Stimulated activated CD8-positive, alpha-beta memory T cell treated with anti-CD3 and anti-CD28 coated beads, Interleukin-4, amount 100 ng/mL, for 48 hours (primary cell): ENCODE measurements at places on chromosomes 5 and 9.

- no peak for DNase-seq
Measured at GRCh38 chr5:51395245-51395644, 12.0 kb downstream of the ISL1 start.

GRCh38 chr9:87324613-87325194 lies 173.0 kb upstream of the DAPK1 start:
- no peak for DNase-seq

DNA sequence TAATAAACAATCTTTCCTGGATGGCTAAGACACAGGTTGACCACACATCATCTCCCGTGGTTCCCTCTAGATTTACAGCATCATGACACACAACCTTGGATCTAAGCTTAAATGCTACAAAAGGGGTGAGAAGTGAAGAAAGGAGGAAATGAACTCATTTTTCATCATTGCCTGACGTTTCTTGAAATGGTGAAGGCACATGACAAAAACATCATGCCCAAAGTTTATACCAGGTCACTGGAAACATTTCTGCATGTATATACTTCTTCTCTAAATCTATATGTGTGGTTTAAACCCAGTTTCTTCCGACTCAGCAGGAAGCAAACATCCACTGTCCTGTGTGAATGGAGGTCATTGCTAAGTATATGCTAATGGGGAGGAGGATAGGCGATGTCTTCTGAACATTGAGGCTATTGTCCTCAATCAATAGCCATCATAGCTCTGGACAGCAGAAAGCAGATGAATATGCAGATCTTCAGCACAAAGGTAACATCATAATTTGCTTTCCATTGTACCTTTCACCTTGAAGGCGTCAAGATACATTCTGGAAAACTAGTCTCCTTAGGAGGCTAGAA lies 137.4 kb downstream of the MED27 start:
- no peak for DNase-seq

DNA sequence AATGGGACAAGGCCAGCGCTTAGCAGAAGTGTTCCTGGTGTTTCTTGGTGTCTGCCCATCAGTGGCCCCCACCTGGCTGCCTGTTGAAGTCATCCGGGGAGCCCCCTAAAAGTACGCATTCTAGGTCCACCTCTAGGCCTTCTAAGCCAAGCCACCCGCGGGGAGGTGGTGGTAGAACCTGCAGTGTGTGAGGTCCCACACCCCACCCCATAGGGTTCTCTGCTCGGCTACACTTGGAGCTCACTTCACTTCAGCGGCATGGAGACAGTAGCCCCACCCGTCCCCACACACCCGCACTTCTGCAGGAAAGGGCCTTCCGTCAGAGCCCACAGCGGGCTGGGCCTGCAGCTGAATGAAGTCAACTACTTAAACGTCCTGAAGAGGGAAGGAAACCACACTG lies 29.6 kb upstream of the FCN2 start:
- DNase-seq: no peak

DNA sequence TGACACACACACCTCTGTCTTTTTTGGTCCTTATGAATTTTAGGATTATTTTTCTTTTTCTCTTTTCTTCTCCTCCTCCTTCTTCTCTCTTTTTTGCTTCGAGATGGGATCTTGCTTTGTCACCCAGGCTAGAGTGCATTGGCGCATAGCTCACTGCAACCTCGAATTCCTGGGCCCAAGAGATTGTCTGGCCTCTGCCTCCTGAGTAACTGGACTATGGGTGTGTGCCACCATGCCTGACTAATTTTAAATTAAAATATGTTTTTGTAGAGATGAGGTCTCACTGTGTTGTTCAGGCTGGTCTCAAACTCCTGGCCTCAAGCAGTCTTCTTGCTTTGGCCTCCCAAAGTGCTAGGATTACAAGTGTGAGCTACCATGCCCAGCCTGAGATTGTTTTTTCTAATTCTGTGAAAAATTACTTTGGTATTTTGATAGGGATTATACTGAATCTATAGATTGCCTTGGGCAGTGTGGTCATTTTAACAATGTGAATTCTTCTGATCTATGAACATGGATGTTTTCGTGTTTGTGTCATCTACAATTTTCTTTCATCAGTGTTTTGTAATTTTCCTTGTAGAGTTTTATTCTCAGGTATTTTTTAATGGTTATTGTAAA lies 7.7 kb downstream of the AHRR start:
- no peak for DNase-seq

GRCh38 chr5:31236339-31236738 lies 42.9 kb downstream of the CDH6 start:
- DNase-seq: no peak

DNA sequence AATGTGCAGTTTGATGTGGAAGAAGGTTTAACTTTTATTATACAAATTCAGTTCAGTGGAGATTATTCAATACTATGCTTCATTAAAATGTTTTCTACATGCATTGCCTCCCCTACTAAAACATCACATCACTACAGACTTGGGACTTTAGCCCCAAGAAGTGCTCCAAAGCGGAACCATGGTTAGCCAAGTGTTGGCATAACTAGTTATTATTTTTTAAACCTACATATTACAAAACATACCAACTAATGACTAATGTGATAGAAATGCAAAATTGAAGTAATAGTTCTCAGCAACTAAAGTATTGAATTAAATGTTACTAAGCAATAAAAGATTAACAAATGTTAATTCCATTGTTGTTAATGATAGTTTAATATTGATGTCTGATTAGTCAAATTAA lies 74.5 kb downstream of the XRCC4 start:
- no peak for DNase-seq
